Spleen (tissue), 13 donors: ENCODE measurements at places on chromosomes 6 and 20.

- no peaks in the 10 kb centered on the region for H3K36me3 ChIP-seq
- peaks cover 57% of the 10 kb centered on the region for H3K4me1 ChIP-seq
- no peak for DNase-seq
- H3K27me3 ChIP-seq = no peaks in the 10 kb centered on the region
These were observed 114.3 kb upstream of the BTN3A2 start for GRCh38 chr6:26250698-26251044.

- H3K27me3 ChIP-seq = no peaks in the 10 kb centered on the region
- no peaks in the 10 kb centered on the region for H3K36me3 ChIP-seq
- H3K27ac ChIP-seq = no peak overlapping the region
- no peak overlapping the region for H3K4me3 ChIP-seq
- peaks cover 28% of the 10 kb centered on the region for H3K4me1 ChIP-seq
These were observed 4.5 kb downstream of the CPNE5 start for GRCh38 chr6:36834576-36835341.

- H3K27ac ChIP-seq = no peak overlapping the region
- H3K36me3 ChIP-seq = no peaks in the 10 kb centered on the region
- H3K4me3 ChIP-seq = no peak overlapping the region
- H3K27me3 ChIP-seq = no peaks in the 10 kb centered on the region
- H3K4me1 ChIP-seq = peaks cover 12% of the 10 kb centered on the region
- peak; percentile 64 for DNase-seq
These were observed 78.4 kb upstream of the PMEPA1 start for GRCh38 chr20:57787990-57788781.

DNA sequence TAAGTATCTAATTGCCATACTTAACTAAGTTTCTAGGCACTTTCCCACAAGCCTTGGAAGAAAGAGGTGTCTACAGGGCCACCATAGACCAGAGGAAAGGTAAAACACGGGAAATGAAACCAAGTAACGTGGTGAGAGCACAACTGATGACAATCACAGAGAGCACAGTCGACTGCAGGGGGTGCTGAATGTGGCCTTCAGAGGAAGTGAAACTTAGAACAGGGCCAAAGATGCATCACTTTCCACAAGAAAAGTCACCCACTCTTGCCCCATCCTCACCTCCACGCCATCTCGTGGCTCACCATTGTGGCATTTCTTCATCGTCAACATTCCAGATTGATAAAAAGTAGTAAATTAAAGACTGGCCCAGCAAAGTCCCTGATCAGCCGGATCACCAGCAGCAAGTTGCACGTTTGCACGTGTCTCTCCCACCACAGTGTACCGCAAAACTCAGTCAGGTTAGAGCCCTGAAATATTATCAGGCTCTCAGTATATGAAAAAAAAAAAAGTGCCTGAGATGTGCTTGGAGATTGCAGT, 31.4 kb downstream of the HIVEP2 start:
- peaks cover 74% of the 10 kb centered on the region for H3K4me1 ChIP-seq
- no peak overlapping the region for H3K4me3 ChIP-seq
- peak overlapping the region; percentile 84 for H3K27ac ChIP-seq
- no peaks in the 10 kb centered on the region for H3K36me3 ChIP-seq
- no peaks in the 10 kb centered on the region for H3K27me3 ChIP-seq
- DNase-seq = peak; percentile 86
